ENCODE measurements at places on chromosomes 12 and 14.

DNA sequence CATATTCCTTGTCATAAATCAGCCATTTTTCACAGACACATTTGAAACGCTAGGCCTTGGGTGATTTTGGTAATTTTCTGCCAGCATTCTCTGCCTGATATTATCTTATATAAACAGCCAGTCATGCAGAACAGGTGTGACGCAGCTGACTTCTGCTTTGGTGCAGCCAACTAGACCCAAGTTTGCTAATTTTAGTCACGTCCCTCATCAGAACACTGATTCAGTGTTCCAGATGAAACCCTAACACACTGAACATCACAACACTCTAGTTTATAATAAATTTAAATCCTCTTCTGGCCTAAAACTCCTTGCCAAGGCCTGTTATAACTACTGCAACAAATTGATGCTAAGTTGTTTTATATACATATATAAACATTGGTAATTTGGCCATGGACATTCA, 386.1 kb downstream of the SEC23A start:
- DNase-seq = no peak

- no peak for DNase-seq
Measured at GRCh38 chr12:94544355-94544754, 84.7 kb upstream of the CEP83 start.

DNA sequence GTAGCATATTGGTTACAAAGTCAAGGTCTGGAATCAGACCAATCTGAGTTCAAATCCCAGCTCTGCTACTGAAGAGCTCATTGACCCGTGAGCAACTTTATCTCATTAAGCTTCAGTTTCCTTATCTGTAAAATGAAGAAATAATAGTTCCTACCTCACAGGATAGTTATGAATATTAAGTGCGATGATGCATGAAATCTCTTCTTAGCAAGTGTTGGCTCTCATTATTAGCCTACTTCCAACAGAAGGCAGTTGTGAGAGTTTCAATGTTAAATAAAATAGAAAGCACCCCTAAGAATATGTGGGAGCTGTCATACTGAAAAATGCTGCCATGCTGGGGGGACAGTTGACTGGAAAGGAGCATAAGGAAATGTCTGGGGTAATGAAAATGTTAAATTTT, 39.0 kb upstream of the ITPR2 start:
- no peak for DNase-seq

GRCh38 chr12:78271546-78271945, 440.9 kb downstream of the NAV3 start:
- DNase-seq = no peak

DNA sequence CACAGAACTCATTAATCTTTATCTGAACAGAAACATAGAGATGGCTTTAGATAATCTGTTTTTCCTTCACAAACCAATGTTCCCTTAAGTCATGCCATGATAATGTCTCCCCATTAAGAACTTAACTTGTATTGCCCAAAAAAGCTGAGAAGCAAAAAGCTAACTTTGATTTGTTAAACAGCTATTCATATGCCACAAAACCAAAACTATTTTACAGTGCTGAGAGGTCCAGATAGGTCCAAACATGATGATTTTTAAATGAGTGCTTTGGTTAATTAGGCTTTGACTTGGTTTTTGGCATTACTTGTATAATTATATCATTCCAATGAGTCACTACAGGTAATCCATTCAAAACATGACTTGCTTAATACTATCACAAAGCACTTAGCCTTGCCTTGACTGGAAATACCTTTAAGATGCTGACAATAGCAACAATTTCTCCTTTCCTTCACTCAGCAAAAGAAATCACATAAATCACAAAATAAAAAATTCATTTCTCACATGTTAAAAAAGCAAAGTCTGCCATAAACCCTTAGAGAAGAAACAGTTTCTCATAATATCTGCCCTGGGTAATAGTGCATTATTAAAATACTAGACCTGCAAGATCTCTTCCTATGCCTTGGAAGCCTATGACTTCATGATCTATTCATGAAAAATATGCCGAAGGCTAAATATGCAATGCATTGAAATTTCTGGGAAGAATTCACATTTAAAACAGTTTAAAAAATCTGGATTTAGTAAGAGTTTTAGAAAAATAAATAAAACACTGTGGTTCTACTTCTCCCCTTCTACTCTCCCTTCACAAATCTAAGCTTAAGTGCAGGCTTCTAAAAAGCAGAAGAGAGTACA, 52.0 kb upstream of the SAV1 start:
- DNase-seq = no peak

DNA sequence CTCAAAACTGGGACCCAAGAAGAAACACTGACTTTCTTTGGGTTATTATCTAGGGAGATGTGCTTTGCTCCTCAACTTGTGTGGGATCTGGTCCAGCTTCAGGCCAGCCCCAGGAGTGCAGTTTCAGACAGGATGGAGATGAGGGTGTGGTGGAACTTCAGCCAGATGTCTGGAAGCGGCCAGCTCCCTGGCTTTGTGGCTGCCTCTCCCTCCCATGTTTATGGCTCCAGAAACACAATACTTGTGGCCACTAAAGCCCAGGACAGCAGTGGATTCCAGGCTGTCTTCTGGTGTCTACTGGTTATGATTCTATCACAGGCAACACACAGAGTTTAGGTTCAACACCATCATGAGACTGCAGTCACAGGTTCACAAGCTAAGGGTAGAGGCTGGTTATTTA, 44.2 kb upstream of the EMP1 start:
- DNase-seq = no peak

DNA sequence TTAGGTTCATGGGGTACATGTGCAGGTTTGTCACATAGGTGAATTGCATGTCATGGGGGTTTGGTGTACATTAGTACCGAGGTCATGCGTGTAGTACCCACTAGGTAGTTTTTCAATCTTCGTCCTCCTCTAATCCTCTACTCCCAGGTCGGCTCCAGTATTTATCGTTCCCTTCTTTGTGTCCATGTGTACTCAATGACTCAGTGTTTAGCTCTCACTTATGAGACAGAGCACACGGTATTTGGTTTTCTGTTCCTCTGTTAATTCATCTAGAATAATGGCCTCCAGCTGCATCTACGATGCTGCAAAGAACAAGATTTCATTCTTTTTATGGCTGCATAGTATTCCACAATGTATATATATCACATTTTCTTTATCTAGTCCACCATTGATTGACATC, 850.9 kb upstream of the MDGA2 start:
- DNase-seq = no peak

- DNase-seq = no peak
Measured at GRCh38 chr14:105531894-105532623, 5.7 kb downstream of the TMEM121 start.

DNA sequence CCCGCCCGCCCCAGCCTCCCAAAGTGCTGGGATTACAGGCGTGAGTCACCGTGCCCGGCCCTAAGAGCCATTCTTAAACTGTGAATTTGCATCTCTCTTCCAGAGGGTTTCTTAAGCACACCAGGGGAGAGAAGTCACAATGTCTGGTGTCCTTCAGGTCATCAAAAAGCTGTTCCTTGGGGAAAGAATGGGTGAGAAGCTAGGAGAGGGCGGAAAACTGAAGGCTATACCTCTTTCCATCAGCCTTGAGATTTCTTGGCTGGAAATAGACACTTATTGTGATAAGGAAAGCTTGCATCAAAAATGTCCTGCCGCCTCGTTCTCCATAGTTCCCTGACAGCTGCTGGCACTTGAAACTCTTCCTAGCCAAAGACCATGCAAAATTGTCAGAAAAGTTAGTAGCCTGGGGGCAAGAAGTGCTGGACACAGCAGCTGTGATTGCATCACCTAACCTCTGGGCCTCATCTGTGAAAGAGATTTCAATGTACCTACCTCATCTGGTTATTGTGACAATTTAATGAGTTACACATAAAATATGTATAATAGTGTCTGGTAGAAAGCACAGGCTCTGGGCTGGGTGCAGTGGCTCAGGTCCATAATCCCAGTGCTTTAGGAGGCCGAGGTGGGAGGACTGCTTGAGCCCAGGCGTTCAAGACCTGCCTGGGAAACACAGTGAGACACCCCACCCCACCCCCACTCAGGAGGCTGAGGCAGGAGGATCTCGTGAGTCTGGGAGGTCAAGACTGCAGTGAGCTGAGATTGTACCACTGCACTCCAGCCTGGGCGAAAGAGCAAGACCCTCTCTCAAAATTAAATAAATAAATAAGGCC, 9.7 kb upstream of the UBC start:
- no peak for DNase-seq

Data from activated CD4-positive, alpha-beta T cell treated with anti-CD3 and anti-CD28 coated beads for 4 hours (primary cell).